Activated CD4-positive, alpha-beta T cell treated with anti-CD3 and anti-CD28 coated beads for 24 hours (primary cell): ENCODE measurements at places on chromosomes 5 and 9.

- no peak for DNase-seq
Observed at GRCh38 chr9:37925006-37925405, 21.1 kb upstream of the SLC25A51 start.

- no peak for DNase-seq
Observed at GRCh38 chr9:92654481-92655301, 15.2 kb downstream of the IPPK start.

GRCh38 chr5:171476701-171477100 is 57.3 kb downstream of the FGF18 start:
- DNase-seq: no peak

- no peak for DNase-seq
Observed at GRCh38 chr9:95182854-95183563, 134.5 kb downstream of the FANCC start.

DNA sequence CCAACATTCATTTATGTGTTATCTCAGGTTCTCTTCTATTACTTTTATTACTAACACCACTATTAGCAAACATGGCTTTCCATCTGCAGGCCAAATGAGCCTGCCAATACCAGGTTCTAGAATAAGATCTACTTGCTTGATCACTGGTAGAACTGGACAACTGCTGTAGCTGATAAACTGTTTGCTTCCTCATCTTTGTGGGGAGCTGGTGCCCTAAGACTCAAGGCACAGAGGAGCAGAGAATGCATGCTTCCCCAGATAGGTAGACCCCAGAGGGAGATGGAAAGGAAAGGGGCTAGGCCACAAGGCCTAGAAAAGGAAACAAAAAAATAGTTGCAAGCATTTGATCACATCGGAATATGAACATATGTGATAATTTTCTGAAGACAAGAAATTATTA is 30.7 kb upstream of the AUH start:
- DNase-seq: no peak

GRCh38 chr5:138594305-138595058 is 19.3 kb upstream of the HSPA9 start:
- DNase-seq: no peak

- DNase-seq: no peak
Observed at GRCh38 chr5:119417891-119418605, 34.2 kb upstream of the HSD17B4 start.

- DNase-seq: no peak
Observed at GRCh38 chr5:82873452-82873851, 203.7 kb downstream of the TMEM167A start.

GRCh38 chr9:33881635-33882034 is 64.7 kb downstream of the UBE2R2 start:
- DNase-seq: no peak

GRCh38 chr5:115320006-115320405 is 23.6 kb upstream of the CCDC112 start:
- no peak for DNase-seq

GRCh38 chr9:93318480-93318879 is 133.0 kb upstream of the FAM120A start:
- DNase-seq: no peak

DNA sequence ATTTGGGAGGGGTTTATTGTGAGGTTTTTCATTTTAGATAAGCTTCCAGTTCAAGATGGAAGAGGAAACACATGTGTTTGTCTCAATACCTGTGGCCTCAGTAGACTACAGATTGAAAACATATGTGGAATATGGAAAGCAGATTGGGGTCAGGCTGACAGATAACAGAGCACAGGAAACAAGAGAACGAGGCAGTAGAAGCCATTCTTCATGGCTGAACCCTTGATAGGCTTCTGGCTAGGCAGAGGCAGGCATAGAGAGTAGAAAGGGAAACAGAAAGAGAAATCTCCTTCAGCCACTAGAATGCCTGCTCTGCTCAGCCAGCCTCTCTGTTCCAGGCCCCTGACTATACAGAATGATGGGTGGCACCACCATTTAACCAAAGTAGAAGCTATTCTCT is 152.5 kb downstream of the MUSK start:
- no peak for DNase-seq

DNA sequence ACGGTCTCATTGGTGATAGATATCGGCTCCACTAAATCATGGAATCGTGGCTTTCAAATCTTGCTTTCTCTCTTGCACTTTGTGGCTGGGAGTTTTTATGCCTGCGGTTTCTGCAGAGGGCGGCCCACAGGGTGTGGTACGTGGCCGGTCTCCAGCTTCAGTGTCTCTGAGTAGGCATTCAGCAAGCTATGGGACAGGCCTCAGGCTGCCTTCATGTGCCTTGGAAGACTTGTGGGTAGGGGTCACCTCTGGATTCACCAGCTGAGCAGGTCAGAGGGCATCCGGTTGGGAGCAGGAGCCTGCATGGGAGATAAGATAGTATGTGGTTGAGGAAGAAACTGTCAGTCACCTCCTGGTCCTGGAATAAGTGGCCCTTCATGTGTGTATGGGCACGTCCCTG is 47.7 kb downstream of the AMBP start:
- no peak for DNase-seq

- DNase-seq: no peak
Observed at GRCh38 chr9:111003182-111003581, 35.1 kb downstream of the LPAR1 start.

DNA sequence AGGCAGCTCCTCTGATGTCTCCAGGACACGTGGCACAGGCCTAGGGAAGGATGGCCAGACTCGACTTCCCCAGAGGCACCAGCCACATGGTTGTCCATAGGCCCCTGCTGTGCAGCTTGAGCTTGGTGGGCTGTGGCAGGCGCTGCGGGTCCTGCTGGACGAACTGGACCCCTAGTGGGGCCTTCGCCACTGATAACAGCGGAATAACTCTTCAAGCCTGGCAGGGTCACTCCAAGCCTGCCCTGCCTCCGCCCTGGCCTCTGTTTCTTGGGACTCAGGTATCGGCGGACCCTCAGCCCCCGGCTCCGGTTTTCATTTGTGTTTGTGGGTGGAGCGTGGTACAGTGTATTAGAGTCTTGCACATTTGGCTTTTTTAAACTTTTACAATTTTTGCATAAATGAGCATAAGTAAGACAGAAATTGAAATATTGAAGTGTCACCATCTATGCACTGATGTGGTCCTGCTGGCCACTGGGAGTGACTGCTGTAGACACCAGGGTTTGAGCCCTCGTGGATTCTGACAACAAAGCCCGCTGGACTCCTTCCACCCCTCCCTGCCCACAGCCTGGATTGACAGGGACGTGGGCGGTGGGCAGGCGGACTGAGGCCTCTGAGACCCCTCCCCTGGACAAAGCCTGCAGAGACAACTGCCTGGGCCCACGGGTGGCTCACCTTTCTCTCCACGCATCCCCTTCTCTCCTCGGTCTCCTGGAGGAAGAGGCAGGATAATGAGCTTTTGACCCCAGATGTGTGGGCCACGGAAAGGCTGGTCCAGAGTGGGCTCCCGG is 3.8 kb downstream of the FCN1 start:
- DNase-seq: no peak

DNA sequence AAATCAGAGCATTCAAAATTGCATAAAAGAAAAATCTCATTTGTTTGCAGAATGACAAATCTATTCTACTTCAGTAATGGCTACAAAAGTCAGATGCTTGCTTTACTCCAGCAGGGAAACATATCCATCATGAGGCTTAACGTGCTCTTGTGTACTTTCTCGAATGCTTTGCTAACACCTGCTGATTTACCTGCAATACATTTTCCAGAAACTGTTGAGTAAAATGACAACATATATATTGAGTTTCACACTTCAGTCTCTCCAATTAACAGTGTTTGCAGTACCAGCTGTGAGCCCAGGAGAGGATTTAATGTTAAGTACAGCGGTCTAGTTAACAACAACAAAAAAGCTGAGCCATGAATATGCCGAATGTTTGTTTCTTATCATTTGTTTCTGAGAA is 391.5 kb upstream of the SMC2 start:
- DNase-seq: no peak

DNA sequence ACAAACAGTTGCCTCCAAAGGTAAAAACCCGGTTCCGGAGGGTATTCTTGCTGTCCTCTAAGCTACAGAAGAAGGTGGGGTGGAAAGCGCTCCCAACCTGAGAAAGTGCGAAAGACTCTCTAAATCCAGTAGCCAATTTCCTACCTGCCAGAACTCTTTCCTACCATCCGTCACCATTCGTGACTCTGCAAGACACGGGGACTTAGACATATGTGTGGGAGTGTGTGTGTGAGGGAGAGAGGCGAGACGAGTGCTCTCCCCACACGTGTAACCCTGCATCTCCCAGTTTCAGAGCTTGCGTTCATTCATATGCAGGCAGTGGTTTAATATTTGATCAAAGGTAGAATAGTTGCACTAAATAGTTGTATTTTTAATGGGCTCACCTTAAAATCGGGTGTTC is 473 bp upstream of the GABRA1 start:
- no peak for DNase-seq

GRCh38 chr5:132491368-132492364 is 1.1 kb upstream of the IRF1 start:
- no peak for DNase-seq

GRCh38 chr5:160434022-160434531 is 12.4 kb downstream of the PTTG1 start:
- DNase-seq: no peak

GRCh38 chr9:129731477-129732085 is 21.3 kb downstream of the PTGES start:
- DNase-seq: no peak

GRCh38 chr9:127155314-127155960 is 33.0 kb upstream of the ANGPTL2 start:
- no peak for DNase-seq

DNA sequence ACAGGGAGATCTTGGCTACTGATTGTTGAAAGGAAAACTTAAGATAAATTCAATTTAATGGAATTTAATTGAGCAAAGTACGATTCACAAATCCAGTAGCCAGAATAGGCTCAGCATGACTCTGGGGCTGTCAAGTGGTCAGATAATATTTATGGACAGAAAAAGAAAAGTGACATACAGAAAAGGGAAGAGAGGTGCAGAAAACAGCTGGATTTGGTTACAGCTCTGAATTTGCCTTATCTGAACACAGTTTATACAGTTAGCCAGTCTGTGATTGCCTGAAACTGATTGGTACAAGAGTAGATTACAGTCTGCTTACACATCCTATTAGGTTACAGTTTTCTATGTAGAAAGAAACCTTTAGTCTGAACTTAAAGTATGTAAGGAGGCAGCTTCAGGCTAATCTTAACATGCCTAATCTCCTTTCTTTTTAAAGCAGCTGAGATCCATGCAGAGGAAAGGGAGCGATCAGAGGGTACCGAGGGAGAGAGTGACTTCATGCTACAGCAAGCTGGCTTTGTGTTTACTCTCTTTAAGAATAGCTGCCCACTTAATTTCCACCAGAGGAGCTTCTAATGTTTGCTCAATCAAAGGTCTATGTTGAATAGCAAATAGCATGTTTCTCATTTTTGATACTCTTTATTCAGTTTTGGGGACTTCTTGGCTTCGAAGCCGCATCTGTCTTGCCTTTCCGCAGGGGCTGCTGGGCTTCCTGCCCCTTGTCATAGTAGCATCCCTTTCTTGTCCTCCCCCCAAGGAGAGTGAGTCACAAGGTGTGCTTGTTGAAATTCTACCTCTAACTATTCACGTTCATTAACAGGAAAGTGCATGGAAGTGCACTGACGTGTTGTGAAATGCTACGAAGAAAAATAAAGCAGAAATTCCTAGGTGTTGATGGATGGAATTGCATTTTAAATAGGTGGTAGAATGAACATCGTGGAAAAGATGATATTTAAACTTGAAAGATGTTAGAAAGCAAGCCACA is 761.2 kb downstream of the TAF11L14 start:
- no peak for DNase-seq

DNA sequence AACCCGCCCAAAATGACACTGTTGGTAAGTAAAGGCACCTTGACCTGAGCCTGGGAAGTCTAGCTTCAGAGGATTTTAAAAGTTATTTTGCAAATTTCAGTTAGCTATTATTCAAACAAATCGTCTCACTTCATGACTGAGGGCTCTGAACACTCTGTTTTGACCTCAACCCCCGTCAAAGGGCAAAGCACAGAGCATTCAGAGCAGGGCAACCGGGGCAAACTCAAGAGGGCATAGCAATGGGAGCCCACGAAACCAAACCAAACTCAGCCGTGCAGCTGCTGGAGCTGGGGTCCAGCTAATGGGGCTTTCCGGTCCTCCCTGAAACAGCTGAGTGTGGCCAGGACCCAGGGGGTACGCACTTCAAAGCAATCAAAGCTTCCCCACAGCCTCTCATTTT is 1.6 kb downstream of the C9 start:
- no peak for DNase-seq

GRCh38 chr9:84711936-84712335 is 42.4 kb downstream of the NTRK2 start:
- DNase-seq: no peak

DNA sequence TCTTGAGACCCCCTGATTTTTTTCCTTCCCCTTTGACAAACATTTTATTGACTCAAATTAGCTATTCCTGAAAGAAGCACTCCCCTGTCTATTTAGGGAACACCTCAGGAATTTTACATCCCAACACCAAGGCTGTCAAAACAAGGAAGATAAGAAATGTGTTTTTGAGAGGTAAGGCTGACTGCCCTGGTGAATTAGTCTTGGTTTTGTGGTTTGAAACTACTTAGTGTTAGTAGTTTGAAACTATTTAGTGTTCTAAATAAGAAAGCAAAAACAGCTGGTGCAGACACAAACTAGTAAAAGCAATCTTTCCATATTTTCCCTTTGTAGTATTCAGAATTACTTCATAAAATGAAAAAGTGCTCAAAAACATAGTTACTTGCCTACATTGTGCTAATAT is 120.7 kb downstream of the PCSK1 start:
- no peak for DNase-seq

- DNase-seq: no peak
Observed at GRCh38 chr5:88930335-88930734, 47.4 kb upstream of the MEF2C start.

- DNase-seq: no peak
Observed at GRCh38 chr9:101650142-101650541, 55.4 kb upstream of the PPP3R2 start.

- no peak for DNase-seq
Observed at GRCh38 chr5:96151891-96152290, 190.2 kb upstream of the ELL2 start.

DNA sequence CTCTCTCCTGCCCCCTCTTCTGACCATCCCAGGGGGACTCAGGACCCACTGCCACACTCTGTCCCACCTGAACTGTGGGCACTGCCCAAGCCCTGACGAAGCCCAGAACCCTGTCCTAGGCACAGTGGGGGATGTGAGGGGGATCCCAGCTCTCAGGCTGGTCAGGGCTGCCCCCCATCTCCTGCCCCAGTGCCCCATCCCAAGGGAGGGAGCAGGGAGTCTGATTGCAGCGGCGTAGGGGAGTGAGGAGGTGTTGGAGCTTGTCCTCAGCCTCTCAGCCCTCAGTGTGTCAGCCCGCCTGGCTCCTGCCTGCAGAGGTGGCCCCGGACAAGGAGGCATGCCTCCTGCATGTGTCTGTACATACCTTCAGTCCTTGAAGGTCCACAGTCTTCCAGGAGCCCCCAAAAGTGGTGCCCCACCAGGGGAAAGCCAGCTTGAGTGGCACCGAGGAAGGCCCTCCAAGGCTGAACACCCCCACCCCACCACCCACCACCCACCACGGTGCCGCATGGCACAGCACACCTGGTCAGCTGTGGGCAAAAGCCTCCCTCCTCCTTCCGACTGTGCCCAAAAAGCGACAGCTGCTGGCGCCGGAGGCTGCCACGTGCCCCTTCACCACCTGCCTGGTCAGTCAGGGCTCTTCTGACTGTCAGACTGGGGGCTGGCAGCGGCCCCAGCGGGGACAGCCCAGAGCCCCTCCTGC is 930 bp downstream of the SARDH start:
- no peak for DNase-seq

- DNase-seq: no peak
Observed at GRCh38 chr9:35574578-35575122, 30.4 kb upstream of the TESK1 start.

GRCh38 chr5:5615569-5615968 is 193.1 kb downstream of the ICE1 start:
- no peak for DNase-seq
